ENCODE measurements at places on chromosomes 11 and 22.

DNA sequence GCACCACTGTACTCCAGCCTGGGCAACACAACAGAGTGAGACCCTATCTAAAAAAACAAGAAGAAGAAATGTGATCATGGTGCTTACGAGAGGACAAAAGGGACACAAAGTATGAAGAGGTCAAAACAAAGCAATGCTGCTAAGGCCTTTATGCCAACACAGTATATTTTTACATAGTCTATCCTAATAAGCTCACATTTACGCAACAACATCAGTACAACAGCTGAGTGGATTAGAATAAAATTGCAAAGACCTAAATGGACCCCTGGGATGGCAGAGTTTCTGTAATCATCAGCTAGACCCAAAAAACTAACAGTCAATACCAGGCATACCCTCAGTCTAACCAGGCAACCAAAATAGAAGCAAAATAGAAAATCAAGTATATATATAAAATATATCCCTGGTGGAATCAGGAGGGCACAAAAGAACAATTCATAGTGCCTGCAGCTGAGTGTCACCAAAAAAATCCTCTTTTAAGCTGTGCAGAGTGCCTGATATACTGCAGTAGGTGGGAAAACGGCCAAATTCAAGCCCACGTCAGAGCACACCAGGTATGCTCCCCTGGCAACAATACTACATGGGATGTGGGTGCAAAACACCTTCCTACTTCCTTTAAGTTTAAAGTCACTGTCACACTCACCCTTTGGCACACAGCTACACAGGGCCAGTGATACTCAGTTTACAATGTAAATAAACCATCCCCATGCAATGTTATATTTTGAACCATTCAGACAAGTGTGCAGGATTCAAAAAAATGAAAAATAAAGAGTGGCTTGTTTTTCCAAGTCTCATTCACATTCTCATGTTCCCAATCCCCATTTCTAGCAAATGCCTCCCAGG lies 57.8 kb downstream of the RBFOX2 start:
- no peak for DNase-seq

DNA sequence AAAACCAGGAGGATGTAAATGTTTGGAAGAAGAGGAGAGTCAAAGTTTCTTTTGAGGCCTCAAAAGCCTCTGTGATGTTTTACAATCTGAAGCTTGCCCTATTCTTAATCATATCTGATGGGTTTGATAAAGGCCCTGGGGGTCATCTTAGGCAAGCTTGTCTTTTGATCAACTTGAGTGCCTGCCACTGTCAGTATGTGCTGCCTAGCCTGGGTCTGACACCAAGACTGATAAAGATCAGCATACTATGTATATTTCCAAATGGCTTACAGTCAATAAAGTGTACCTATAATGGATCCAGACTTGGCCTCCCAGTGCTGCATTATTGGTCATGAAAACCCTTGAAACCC lies 12.7 kb downstream of the EHF start:
- no peak for DNase-seq

GRCh38 chr11:99554232-99554903 lies 533.6 kb downstream of the CNTN5 start:
- no peak for DNase-seq

- no peak for DNase-seq
Observed at GRCh38 chr11:7546324-7546791, 32.6 kb downstream of the PPFIBP2 start.

- no peak for DNase-seq
Observed at GRCh38 chr22:49986325-49986724, 25.8 kb downstream of the PIM3 start.
